Hair follicular keratinocyte (primary cell): ENCODE measurements at places on chromosomes 13 and 19. TPM values are rescaled to one million over a fixed set of nuclear protein-coding genes. Genes with fewer than 3 reads are reported as not detected.

Gene ZNF226
- 5.2 and 15.1 TPM in 2 replicates for total RNA-seq

Gene ZNF763
- total RNA-seq: 0.61 and 0.78 TPM in 2 replicates

Gene MEF2B
- 0.11 TPM in 1 of 2 replicates, not detected in the other for total RNA-seq

Gene EVI5L
- total RNA-seq: 14.2 and 18.0 TPM in 2 replicates

Gene ZNF729
- not detected in 2 replicates for total RNA-seq

Gene PRR36
- total RNA-seq: not detected in 2 replicates

Gene ONECUT3
- not detected in 2 replicates for total RNA-seq

Gene TRPC4
- total RNA-seq: not detected in 2 replicates

Gene NAPSA
- 0.15 and 0.23 TPM in 2 replicates for total RNA-seq
